Pancreas (tissue), 10 donors: ENCODE measurements at places on chromosomes 1 and 21. TPM values are rescaled to one million over a fixed set of nuclear protein-coding genes. Genes with fewer than 3 reads are reported as not detected.

Gene RHOU
- total RNA-seq, result 14.1 TPM

Gene FMO3
- 0.91 TPM for total RNA-seq

Gene ICOSLG
- total RNA-seq, result 0.55 TPM

Gene CRABP2
- total RNA-seq, result 5.0 TPM

Gene MAB21L3
- not detected for total RNA-seq

Gene CADM3
- total RNA-seq, result 0.25 TPM

Gene SEC16B
- 3.8 TPM for total RNA-seq

Gene FAM163A
- total RNA-seq, result 0.06 TPM

Gene SYCP1
- not detected for total RNA-seq

Gene PHC2
- total RNA-seq, result 43.3 TPM

Gene DCDC2B
- total RNA-seq, result not detected

Gene CD1E
- not detected for total RNA-seq

Gene KRTAP11-1
- not detected for total RNA-seq

Gene MSH4
- 0.12 TPM for total RNA-seq

Gene NR5A2
- total RNA-seq, result 114 TPM

Gene F13B
- total RNA-seq, result not detected

Gene F5
- total RNA-seq, result 9.0 TPM

Gene CSF3R
- total RNA-seq, result 13.4 TPM

Gene RNF223
- 0.37 TPM for total RNA-seq

Gene ERG
- 2.5 TPM for total RNA-seq

Gene CD1B
- not detected for total RNA-seq

Gene IFI16
- total RNA-seq, result 29.0 TPM

Gene OR10J1
- not detected for total RNA-seq

Gene FAM72A
- not detected for total RNA-seq

Gene C1QC
- 55.1 TPM for total RNA-seq
